ENCODE measurements at places on chromosomes 7 and 10.
A peak's percentile ranks its signal among the peaks of the same experiment; 100 is the strongest.

- DNase-seq, result no peak
Measured at GRCh38 chr7:91352091-91352490, 87.9 kb downstream of the FZD1 start.

DNA sequence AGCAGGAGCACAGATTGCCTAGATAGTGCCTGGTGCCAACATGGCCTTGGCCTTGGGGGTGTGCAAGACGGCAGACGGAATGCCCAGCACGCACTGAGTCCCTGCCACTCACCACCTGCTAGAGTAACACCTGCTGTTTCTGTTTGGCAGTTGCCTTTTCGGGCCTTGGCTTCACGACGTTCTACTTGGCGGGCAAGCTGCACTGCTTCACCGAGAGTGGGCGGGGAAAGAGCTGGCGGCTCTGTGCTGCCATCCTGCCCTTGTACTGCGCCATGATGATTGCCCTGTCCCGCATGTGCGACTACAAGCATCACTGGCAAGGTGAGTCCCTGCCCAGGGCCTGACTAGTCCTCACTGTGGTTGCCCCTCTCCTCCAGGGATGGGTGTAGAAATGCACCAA is 118.0 kb downstream of the PLPP4 start:
- DNase-seq, result no peak

DNA sequence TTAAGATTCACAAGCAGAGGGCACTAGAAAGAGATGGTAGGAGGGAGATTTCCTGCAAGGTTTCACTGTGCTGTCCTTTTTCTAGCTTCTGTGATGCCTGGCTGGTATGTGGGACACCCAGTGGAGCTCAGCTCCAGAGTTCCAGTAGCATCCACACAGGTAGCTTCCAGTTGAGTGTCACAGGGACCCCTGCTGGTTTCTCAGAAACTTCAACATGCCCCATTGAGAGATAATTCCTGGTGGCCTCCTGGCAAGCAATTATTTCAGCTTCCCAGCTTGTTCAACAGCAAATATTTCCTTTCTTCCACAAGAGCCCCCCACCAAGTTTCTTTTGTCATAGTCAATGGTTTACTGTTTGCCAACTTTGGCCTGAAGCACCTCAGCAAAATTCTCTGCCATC is 858.7 kb downstream of the REEP3 start:
- DNase-seq, result no peak

DNA sequence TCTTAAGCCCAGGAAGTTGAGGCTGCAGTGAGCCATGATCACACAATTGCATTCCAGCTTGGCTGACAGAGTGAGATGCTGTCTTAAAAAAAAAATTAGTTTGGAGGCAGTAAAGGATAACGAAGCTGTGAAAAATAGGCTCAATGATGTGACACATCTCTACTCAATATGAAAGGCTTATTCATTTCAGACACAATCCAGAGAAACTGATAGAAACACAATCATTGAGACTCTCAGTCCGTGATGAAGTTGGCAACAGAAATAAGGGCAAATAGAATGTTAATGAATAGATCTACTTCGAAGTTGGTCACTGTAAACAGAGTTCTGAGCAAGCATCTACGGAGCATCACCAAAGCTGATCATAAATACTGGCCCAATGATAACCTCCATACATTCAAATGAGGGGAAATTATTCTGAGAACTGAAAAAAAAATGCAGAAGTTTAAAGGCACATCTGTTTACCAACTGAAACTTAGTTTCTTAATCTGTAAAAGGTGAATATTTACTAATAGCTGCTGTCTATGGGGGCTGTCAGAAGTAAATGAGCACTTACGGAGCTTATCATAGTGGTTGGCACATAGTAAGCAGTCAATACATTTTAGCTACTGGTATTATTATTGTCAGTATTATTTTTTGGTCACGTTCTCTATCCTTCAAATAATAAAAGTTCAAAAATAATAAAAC is 70.4 kb downstream of the AKR1B1 start:
- DNase-seq, result no peak

DNA sequence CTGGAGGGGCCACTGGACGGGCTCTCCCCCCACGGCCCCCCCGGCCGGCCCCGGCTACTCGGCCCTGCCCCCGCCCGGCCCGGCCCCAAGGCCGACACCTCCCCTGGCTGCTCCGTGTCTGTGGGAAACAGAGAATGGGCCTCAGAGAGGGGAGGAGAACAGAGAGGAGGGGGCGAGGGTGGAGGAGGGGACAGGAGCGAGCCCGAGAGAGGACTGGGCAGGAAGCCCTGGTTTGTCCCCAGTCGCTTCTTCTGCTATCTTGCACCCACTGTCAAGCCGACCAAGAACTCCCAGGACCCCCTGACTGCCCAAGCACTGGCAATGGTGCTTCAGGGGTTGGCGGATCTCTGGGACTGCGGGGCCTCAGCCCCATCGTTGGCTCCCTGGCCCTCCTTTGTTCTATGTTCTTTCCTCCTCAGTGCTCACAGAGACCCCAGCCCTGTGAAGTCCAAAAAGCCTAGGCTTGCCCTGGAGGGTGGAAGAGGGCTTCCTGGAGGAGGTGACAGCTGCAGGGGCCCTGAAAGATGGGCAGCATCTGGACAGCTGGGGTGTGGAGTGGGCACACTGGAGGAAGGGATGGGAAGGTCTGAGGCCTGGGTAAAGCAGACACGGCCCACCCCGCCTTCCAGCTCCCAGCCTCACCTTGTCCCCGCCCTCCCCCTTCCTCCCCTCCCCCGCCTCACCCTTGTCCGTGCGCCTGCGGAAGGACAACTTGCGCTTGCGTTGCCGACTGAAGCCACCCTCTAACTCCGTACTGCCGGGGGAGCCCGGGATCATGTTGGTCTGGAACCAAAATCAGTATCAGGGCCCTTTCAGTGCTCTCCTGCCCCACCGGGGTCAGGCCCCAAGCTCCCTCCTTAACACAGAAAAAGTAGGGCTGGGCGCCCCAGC is 30.1 kb downstream of the KCNH2 start:
- DNase-seq, result no peak

DNA sequence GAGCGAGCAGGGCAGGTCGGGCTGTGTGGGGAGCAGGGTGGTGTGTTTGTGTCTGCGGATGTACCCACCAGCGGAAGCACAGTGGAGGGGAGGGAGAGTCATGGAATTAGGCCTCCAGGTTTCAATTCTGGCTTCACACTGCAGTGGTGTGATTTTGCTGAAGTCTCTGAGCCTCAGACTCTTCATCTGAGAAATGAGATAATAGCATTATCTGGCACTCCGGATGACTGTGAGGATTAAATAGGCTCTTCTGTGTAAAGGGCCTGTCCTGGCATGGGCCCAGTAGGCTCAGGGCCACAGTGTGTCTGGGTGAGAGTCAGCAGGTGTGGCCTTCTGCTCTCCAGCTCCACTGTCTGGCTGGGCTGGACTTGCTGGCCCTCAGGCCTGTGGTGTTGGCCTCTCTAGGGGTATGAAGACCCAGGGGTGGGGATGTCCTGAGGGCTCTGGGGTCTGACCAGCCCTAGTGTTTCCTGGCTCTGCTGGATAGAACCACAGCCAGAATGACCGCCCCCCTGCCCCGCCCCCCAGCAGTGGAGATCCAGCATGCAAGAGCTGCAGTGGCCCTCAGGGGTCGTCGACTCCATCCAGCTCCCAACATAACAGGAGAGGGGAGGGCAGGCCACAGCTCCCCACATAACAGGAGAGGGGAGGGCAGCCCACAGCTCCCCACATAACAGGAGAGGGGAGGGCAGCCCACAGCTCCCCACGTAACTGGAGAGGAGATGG is 178.6 kb downstream of the RPS24 start:
- no peak for DNase-seq

GRCh38 chr7:142355328-142355727 is 97.5 kb upstream of the PRSS58 start:
- DNase-seq, result no peak

DNA sequence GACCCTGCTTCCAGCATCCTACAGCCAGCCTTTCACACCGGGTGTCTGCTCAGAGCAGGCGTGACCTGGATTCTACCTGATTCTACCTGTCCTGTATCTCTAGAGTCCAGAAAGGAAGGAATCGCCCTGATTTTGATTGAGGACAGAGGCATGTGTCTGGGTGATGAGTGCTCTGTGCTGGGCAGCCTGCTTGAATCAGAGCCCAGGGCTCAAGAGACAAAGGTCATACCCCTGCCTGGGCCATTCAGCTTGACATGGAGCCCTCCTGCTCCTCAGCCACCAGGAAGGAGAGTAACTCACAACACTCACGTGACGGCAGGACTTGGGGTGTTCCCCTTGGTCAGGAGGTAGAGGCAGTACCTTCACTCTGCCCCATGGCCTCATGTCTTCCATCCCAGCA is 11.2 kb downstream of the GAD2 start:
- DNase-seq, result no peak

DNA sequence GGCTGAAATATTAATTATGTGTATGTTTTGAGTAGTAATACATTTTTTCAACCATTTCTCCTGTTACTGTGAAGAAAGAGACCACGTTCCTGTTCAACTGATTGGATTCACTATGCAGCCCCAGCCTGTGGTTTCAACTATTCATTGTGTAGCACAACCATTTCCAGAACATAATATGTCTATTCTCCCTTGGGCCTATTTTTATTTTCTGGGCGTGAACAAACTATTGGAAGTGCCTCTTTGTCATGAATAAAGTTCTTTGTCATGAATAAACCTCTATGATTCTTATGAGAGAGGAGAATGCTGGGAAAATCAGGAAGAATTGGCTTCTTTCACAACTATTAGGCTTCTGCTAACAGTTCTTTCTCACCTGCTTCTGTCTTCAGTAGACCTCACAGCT is 152.4 kb downstream of the GNAT3 start:
- no peak for DNase-seq

DNA sequence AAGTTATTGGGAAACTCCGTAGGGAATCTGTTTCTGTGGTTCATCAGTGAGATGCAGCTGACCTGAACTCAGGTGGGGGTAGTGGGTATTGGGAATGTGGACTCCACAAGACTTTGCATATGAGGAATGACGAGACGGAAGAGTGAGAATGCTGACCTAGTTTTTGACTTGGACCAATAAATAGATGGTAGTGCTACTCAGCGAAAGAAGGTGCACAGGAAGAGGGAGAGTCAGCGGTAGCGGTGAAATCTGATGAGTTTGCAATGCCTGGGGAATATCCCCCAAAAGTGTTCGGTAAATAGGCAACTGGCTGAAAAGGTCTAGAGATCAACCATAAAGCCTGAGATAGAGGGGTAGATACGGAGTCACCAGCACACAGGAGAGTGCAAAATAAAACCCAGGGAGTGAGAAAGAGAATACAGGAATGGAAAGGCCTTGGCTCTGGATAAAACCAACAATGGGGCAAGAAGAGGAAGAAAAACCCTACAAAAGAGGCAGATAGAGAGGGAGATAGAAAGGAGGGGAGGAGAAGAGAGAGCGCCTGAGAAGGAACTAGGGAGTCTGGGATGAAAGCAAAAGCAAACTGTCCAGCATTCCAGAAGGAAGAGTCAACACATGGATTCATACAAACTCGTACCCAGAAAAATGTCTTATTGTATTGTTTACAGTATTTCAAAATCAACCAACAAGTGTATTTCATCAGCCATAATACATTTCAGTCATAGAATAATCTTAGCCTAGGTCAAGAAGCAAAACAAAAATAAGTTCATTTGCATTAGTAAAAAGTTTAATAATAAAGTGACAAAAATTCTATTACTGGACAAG is 5.4 kb downstream of the ARHGAP21 start:
- no peak for DNase-seq

DNA sequence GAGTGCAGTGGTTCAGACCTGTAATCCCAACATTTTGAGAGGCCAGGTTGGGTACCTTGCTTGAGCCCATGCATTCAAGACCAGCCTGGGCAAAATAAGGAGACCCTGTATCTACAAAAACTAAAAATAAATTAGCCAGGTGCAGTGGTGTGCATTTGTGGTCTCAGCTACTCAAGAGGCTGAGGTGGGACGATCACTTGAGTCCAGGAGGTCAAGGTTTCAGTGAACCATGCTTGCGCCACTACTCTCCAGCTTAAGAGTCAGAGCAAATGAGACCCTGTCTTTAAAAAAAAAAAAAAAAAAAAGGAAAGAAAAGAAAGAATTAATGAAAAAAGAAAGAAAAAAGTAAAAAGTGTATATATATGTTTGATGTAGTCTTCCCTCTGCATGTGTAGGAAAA is 24.7 kb downstream of the MICU1 start:
- DNase-seq, result no peak

- no peak for DNase-seq
Measured at GRCh38 chr7:5697754-5698424, 83.6 kb downstream of the RNF216 start.

DNA sequence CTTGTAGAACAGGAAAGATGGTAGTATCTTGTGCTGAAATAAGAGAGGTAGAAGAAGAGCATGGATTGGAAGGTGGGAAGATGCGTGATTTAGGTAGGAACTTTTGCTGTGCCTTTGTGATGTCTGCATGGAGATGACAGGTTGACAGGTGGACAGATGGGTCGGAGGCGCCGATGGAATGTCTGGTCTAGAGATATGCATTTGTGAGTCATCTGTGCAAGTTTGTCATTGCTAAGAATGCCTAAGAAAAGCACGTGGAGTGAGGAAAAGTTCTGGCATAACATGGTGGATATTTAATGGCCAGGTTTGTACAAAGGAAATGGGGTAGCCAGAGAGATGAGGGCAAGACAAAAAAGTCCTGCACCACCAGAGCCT is 76.0 kb upstream of the ARMC3 start:
- DNase-seq, result no peak

DNA sequence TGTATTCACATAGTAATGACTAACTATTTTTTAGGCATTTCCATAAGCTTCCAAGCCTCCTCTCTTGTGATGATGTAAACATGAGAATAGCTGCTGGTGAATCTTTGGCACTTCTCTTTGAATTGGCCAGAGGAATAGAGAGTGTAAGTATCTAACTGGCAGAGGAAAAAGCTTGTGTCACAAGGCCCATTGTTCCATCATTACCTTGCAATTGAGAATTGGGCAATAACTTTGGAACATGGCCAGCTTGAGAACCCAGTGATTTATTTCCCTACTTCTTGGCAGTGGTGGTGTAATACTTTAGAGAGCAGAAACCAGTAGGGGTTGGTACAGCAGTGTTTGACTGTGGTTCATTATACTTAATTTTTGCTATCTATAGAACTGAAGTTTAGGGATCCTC is 12.0 kb downstream of the IFRD1 start:
- peak; percentile 43 for DNase-seq

GRCh38 chr10:78700413-78700812 is 368.4 kb upstream of the ZMIZ1 start:
- DNase-seq, result no peak

DNA sequence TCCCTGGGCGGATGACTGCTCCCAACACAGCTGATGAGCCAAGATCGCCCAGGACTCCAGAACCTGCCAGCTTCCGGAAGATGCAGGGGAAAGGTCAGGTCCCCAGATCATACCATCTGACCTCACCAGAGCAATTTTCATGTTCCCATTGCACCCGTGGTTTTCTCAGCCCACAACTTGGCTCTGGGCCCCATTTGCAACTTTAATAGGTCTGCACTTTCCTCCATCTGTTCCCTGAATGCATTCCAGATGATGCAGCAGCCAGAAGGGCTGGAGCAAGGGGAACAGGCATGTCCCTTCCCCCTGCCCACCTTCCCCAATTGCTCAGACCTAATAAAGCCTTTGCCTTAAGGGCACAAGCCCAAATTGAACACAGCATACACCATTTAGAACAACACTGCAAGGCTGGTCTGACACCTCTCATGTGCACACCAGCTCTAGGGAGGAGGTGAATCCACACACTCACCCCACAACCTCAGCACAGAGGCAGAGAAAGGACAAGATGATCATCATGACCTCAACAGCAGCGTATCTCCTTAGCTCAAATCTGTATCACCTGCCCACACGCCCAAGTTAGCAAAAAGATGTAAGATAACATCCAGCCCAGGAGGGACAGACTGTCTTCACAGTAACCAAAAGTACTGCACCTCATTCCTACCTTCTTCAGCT is 87.5 kb downstream of the PLXNA4 start:
- DNase-seq, result no peak

All from NCI-H2107 (cell line).